AG04450 (cell line): ENCODE measurements at places on chromosomes 6 and 20. TPM values are rescaled to one million over a fixed set of nuclear protein-coding genes. Genes with fewer than 3 reads are reported as not detected.

- DNase-seq: no peak
These were observed 218.2 kb downstream of the C6orf118 start for GRCh38 chr6:165091121-165091785.

- DNase-seq: no peak
These were observed 156.1 kb upstream of the AGPAT4 start for GRCh38 chr6:161429921-161430490.

- no peak for DNase-seq
These were observed 35.3 kb downstream of the KCTD20 start for GRCh38 chr6:36478051-36478526.

DNA sequence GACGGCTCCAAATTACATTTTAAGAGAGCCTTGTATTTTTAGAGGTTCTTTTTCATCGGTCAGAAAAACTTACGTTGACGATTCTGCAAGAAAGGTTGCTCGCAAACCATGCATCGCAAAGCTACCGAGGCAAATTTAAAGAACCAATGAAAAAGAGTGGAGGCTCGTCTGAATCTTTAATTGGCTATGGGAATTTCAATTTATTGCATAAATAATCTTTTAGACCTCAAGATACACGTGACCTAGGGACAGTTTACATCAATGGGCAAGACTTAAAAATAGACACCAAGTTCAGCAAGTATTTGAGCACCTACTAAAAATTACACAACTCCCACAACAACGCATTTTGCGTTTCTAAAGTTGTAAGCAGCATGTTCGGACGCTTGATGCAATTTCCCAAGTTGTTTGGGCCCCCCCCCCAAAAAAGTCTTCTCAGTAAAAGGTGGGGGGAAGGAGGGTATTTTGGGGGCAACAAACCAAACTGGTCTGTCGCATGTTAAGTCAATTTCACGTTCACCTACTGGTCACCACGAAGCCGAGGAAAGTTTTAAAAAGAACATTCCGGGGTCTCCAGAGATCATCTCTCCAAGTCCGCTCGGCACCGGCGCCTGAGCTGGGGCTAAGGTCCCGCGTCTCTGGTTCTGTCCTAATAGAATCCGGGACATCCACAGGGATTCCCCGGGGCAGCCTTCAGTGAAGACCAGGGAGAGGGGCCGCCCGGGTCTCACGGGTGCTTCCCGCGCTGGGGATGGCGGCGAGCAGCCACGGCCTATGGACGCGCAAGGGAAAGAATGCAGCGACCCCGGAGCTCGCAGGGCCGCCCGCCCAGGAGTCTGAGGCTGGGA lies 851 bp downstream of the SNX5 start:
- no peak for DNase-seq

- no peak for DNase-seq
These were observed 26.8 kb upstream of the HSF2 start for GRCh38 chr6:122372647-122373046.

DNA sequence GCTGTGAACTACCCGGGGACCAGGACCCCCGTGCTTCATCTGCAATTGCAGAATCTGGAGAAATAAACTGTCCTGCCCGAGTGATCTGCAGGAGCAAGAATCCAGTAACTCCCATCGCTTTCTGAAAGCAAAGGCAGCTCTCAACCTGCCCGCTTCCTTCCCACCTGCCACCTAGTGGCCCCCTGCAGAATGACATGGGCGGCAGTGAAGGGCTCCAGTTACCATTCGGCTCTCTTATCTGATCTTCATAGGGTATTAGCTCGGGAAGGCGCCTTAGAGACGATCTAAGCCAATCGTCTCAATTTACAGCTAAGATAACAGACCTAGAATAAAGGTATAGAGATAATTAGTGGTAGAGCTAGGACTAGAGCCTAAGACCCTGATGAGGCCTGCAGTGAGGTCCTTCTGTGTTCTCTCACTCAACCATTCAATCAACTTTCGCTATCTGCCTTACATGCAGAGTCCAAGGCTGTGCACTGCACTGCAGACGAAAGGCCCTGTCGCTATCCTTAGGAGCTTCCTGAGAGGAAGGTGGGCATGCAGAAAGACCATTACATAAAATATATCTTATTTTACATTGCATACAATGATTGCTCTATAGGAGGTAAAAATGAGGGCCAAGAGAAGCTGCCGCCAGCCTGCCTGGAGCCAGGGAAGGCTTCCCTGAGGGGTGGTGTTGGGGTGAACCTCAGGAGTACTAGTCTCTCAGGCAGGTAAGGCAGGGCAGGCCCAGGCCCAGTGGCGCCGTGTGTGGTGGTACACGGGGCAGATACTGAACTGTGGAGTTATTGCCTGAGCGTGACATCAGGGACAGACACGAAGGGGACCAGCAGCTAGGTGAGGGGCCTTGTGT lies 7.1 kb upstream of the PSMG4 start:
- DNase-seq: peak; percentile 42

DNA sequence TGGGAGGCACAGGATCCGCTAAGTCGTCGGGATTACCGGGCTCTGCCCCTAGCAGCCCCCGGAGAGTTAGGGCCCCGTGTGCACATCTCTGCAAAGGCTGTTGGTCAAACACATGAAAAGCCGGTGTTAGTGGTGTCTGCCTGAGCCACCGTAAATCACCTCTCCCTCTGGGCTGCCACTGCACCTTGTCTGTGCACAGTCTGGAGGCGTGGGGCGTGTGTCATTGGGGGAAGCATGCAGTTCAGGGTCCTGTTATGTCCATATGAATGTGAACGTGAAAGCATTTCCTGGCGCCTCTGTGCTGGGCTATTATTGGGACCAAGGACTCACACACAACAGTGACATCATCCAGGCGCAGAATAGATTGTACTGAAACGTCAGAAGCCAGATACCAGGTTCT lies 305.6 kb downstream of the NRN1 start:
- DNase-seq: no peak

DNA sequence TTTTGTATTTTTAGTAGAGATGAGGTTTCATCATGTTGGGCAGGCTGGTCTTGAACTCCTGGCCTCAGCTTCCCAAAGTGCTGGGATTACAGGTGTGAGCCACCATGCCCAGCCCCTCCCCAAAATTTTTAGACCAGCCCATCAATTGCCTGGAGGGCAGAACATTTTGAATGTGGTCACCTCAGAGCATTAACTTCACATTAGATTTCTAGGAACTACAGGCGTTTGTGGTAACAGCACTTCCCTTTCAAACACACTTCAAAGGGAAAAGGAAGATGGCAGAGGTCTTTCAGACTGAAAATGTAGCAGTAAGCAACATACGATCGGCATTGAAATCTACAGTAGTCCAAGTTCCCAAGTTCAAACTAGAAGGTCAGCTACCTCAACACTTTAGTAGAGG lies 12.3 kb upstream of the SLA2 start:
- DNase-seq: no peak

DNA sequence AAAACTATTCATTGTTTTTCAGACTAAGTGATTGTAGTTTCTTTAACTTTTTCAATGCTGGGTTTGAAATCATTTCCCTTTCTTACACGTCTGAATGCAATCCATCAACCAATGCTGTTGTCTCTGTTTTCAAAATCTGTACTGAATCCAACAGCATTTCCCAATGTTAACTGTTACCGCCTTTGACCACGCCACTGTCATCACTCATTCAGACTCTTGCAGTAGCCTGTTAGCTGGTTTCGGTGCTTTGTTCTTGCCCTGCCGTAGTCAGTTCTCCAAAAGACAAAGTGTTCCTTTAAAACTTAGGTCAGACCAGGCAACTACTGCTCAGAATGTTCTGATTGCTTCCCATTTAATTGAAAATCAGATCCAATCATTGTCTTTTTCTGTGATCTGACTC lies 131.3 kb downstream of the PLCB4 start:
- DNase-seq: no peak

GRCh38 chr20:32555584-32555983 lies 29.5 kb downstream of the NOL4L start:
- DNase-seq: no peak

DNA sequence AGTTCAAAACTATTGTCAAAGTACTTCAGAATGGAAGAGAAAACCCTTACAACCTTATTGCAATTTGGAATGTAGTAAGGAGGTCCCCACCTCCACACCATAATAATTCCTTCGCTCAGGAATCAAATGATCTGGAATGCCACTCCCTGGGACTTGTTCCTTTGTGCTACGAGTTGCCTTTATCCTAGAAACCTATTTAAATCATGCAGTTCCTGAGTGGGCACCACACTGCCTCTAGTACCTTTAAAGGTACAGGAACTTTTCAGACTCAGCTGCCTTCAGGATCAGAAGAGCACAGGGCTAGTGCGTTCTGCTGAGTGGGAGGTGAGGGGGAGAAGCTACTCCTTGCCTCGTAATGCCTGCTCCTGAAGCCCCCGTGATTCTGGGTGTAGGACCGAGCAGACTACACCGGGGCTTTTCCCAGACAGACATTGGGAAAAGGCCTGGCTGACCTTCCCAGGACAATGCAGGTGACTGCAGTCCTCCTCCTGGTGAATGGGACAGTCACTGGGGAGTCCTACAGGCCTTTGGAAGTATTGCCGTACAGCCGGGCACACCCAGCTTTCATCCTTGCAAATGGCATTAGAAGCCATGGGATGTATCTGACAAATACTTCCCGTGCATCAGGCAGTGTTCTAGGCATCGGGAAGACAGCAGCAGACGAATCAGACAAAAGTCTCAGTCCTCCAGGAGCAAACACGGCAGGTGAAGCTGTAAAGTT lies 11.8 kb upstream of the TUBB2B start:
- no peak for DNase-seq

- no peak for DNase-seq
These were observed 41.3 kb downstream of the EDN1 start for GRCh38 chr6:12331474-12331873.

GRCh38 chr6:52511572-52512151 lies 65.2 kb downstream of the TRAM2 start:
- no peak for DNase-seq

DNA sequence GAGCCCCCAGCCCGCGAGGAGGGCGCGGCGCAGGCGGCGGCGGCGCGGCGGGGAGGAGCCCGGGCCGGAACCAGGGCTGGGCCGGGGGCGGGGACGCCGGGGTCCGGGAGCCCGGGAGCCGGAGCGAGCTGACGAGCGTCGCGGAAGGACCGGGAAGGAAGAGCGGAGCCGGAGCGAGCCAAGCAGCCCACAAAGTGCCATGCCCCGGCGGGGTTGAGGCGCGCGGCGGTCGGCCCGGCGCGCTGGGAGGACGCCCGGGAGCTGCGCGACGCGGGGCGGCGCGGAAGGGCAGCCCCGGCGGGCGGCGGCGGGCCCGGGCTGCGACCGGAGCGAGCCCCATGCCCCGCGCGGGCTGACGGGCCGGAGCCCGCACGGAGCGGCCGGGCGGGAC lies 289 bp downstream of the FOXP4 start:
- DNase-seq: no peak

GRCh38 chr20:61840779-61841455 lies 224.8 kb downstream of the TAF4 start:
- DNase-seq: no peak

GRCh38 chr6:70739534-70739933 lies 71.9 kb downstream of the SMAP1 start:
- DNase-seq: no peak

DNA sequence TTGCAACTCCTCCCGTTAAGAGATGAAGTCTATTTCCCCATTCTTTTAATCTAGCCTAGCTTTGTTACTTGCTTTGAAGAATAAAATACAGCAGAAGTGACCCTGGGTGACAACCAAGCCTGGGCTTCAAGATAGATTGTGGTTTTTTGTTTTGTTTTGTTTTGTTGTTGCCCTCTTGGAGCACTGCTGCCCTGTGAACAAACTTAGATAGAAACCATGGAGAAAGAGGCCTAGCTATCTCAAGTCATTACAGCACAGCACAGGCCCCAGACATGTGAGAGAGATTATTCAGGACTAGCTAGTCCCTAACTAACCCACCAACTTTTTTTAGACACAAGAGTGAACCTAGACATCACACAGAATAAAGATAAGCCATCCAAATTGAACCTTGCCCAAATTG lies 475.2 kb downstream of the EPHA7 start:
- DNase-seq: no peak

DNA sequence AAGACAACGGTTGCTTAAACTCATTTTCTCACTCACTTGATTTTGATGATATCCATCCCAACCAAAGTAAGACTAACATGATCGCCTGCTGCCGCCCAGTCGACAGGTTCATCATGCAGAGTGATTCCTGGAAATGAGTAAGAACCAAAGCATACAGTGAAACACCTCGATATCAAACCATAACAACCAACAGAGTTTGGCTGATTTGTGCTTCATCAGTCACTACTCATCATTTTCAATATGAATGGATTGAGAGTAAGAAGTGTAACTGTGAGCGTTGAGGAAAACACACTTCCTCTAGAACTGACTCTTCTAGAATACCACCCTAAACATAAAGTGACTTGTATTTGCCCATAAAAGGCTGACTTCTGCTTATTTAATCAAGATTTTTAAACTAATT lies 29.2 kb upstream of the ALDH8A1 start:
- DNase-seq: no peak

GRCh38 chr6:5501837-5502236 lies 240.5 kb downstream of the FARS2 start:
- no peak for DNase-seq

DNA sequence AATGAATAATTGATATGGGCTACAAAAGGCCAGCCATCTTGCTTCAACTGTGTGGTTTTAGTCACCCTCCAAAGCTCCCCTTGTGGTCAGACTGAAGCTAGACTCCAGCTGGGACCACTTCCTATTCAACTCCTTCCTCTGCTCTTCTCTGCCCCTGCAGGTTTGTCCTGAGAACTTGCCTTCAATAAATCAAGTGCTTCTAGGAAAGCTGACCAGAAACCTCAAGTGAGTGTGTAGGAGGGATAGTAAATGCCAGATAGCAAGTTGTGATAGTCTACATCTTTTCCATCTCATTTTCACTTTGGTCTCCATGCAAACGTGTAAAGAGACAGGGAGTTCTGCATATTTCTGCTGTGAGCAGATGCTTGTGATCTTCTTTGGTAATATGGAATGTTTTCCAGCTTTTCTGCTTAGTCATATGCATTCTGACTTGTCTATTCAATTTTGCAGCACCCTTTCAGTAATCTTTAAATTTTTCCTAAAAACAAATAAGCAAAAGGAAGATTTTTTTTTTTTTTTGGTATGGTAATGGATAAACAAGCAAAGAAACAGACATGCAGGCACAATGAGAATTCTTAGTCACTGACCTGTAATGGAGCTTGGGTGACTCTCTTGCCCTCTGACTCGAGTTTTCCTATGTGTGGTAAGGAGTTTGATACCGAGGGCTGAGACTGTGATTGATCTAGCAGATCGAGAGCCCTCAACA lies 201.3 kb upstream of the BTBD3 start:
- peak; percentile 71 for DNase-seq

The CEP57L1 gene
- 16.5 and 21.2 TPM in 2 replicates for polyA plus RNA-seq

The CCN6 gene
- polyA plus RNA-seq: not detected in 2 replicates

The PGC gene
- polyA plus RNA-seq: not detected in 2 replicates

The DEFB124 gene
- polyA plus RNA-seq: not detected in 2 replicates

The FAM110A gene
- 1.9 and 2.0 TPM in 2 replicates for polyA plus RNA-seq

The IL17A gene
- polyA plus RNA-seq: not detected in 2 replicates

The VSX1 gene
- 0.06 TPM in 1 of 2 replicates, not detected in the other for polyA plus RNA-seq

The NCOA5 gene
- 21.5 and 27.0 TPM in 2 replicates for polyA plus RNA-seq

The TMEM74B gene
- polyA plus RNA-seq: not detected in 2 replicates

The EPM2A gene
- polyA plus RNA-seq: 4.3 and 5.4 TPM in 2 replicates
